ENCODE measurements at places on chromosomes 4 and X. TPM values are rescaled to one million over a fixed set of nuclear protein-coding genes. Genes with fewer than 3 reads are reported as not detected.
A peak's percentile ranks its signal among the peaks of the same experiment; 100 is the strongest.

DNA sequence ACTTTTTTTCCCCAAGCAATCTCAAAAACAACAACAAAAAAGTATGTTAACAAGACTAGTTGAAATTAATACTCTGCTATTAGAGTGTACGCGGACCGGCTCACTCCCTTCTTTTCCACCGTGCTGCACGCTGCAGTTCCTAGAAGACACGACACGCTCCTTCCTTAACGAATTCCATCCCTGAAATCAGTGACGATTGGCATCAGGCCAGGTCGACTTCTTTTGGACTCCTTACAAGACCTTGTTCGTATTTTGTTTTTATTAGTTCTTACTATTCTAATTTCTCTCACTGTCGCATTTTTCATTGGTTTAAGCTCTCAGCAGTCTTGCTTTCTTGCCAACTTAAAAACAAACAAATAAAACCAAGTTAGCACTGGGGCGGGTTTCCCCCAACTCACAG lies 175.8 kb upstream of the PITX2 start:
- no peaks in the 10 kb centered on the region for H3K36me3 ChIP-seq
- peaks cover 2% of the 10 kb centered on the region for H3K4me1 ChIP-seq
- no peak overlapping the region for H3K27ac ChIP-seq
- peaks cover 2% of the 10 kb centered on the region for H3K27me3 ChIP-seq
- H3K4me3 ChIP-seq, result no peak overlapping the region

DNA sequence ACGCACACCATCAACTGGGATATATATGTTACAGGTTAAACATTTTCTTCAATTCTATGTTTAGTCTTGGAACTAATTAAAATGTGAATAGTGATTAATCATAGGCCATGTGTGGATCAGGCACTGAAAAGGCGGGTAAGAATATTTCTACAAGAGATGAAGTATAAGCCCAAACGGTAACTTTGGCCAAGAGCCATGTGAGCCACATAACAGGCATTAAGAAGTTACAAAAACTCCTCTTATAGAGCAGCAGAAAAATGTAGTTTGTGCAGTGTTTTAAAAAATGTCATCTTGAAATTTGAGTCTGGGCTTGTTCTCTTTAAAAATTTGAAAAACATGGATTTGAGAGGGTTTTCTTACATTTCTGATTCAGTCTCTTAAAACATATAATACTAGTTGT lies 521.8 kb upstream of the DIPK2B start:
- H3K4me3 ChIP-seq, result no peak overlapping the region
- no peaks in the 10 kb centered on the region for H3K27me3 ChIP-seq
- H3K36me3 ChIP-seq, result no peaks in the 10 kb centered on the region
- H3K4me1 ChIP-seq, result no peaks in the 10 kb centered on the region

DNA sequence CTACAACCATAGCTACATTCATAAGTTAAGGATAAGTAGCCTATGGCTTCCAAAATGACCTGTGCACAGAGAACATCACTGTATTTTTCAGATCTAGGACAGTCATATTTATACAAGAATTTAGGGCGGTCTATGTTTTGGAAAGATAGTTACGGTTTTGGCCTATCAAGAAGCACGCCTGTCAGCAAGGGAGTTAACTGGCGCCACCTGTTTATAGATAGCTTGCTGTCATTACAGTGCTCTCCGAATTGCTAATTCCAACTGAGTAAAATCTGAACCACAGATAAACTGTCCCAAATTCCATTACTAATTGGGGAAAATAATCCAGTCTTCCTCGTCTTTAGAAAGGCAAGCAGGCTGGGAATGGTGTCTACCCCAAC lies 646 bp downstream of the ABCB7 start:
- peak; percentile 4 for DNase-seq
- H3K27ac ChIP-seq, result no peak overlapping the region
- no peaks in the 10 kb centered on the region for H3K27me3 ChIP-seq
- H3K4me1 ChIP-seq, result no peaks in the 10 kb centered on the region
- no peaks in the 10 kb centered on the region for H3K36me3 ChIP-seq
- peak overlapping the region; percentile 74 for H3K4me3 ChIP-seq

- DNase-seq, result no peak
- no peaks in the 10 kb centered on the region for H3K27me3 ChIP-seq
- no peak overlapping the region for H3K4me3 ChIP-seq
- no peak overlapping the region for H3K27ac ChIP-seq
- H3K36me3 ChIP-seq, result no peaks in the 10 kb centered on the region
Measured at GRCh38 chr4:116005806-116006088, 892.3 kb upstream of the NDST4 start.

The RNF150 gene
- total RNA-seq, result 18.1 TPM

- H3K36me3 ChIP-seq, result no peaks in the 10 kb centered on the region
- H3K4me1 ChIP-seq, result peaks cover 1% of the 10 kb centered on the region
- H3K4me3 ChIP-seq, result no peak overlapping the region
- no peak overlapping the region for H3K27ac ChIP-seq
Measured at GRCh38 chrX:37824491-37825214, 22.7 kb downstream of the DYNLT3 start.
